Tibial artery (tissue), 4 donors: ENCODE measurements at places on chromosomes 7 and 10.

GRCh38 chr10:43160921-43161255, 22.6 kb downstream of the CSGALNACT2 start:
- DNase-seq, result no peak

DNA sequence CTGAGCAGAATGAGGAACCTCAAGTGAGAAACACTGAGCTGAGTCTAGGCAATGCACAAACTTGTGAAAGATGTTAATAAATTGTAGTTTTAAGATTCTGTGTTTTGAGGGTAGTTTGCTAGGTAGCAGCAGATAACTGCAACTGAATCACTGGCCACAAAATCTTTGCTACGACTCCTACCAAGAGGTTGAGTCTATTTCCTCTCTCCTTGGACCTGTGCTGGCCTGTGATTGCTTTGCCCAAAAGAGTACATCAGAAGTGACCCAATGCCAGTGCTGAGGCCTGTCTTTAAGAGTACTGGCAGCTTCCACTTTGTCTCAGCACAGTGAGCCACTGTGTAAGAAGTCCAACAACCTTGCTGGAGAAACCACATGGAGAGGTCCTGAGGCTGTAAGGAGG, 11.9 kb upstream of the TSPAN13 start:
- no peak for DNase-seq

GRCh38 chr10:14757394-14757793, 17.3 kb downstream of the FAM107B start:
- DNase-seq, result no peak

DNA sequence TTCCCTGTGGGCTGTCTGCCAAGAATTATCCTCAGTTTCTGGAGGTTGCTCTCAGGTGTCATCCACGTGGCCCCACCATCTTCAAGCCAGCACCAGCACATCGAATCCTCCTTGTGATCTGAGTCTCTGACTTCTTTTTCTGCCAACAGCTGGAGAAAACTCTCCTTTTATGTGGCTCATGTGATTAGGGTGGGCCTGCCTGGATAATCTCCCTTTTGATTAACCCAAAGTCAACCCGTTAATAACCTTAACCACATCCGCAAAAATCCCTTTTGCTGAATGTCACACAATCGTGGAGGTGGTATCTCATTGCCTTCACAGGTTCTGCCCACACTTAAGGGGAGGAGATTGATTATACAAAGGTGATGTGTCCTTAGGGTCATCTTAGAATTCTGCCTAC, 73.8 kb downstream of the LRGUK start:
- DNase-seq, result no peak

GRCh38 chr7:41792120-41792519, 89.2 kb upstream of the INHBA start:
- DNase-seq, result no peak

DNA sequence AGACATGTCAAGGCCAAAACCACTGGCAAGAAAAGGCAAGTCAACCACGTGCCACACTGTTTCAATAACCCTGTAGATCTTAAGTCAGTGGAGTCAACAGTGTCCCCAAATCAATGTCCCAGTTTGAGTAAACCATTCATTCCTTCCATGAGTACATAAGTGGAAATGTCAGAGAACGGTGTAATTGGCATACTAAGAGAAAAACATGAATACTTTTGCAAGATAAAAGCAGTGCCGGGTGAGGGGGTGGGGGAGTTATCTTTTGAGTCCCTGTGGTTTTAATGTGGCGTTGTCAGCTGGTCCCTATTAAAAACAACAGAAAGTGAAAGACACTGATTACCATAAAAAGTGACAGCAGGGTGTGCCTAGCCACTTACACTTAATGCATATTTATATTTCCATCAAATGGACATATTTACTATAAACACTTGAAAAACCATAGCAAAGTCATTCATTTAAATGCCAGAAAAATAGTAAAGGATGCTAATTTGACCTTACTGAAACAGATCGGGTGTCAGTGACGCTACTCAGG, 37.8 kb downstream of the RSU1 start:
- no peak for DNase-seq

- DNase-seq, result no peak
Measured at GRCh38 chr10:8262317-8262716, 207.8 kb downstream of the GATA3 start.

GRCh38 chr7:38138171-38138570, 39.9 kb upstream of the STARD3NL start:
- no peak for DNase-seq

DNA sequence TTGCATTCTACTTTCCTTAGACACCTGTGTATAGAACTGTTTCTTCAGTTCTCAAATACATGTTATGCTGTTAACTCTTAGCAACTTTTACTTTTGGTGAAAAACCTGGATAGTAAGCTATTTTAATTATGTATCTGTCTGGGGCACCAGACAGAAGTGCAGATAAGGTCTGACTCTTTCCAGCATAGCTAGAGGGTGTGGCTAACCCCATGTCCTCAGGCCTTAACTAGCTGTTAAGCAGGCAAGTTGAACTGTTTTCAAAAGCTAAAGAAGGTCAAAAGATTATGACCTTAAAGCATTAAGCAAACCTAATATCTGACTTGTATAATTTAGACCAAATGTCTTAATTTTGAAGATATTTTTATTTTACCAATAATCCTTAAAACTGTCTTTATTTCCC, 45.1 kb upstream of the INHBA start:
- DNase-seq, result no peak

- no peak for DNase-seq
Measured at GRCh38 chr10:88313878-88314277, 269.2 kb downstream of the RNLS start.

- no peak for DNase-seq
Measured at GRCh38 chr10:35398908-35399307, 62.6 kb downstream of the CCNY start.

- no peak for DNase-seq
Measured at GRCh38 chr7:88268858-88269257, 37.8 kb downstream of the STEAP4 start.

DNA sequence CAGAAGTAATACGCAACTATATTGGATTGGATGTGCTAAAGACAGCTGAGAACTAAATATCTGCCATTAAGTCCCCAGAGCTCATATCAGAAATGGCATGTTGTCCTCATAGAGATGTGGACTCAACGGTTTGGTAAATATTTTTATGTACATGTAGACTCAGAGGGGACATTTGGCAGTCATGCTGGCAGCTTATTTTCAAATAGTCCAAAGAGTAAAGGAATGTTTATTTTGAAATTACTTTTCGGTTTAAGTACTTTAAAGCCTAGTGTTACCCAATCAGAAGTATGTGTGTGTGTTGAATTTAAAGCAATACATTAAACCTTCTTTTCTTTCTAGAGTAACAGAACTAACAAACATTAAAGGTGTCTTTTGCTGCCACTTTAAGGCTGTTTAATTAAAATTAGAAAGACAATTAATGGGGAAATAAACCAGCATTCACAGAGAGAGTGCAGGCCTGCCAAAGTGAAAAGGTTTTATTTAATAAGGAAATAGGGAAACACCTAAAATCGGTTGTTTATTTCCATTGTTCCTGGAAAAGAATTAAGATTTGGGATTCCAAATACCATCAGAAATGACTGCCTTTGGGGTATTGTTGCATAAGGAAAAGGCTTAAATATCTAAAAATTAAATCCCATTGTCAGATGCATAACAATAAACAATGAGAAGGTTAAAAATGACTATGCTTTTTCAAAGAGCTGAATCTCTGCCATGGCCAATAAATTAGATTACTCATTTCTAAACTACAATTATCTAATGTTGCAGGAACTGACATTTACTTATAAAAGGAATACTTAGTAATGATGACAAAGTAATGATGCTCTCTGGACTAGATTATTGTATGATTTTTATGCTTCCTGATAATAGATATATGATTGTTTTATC, 113.4 kb upstream of the AHR start:
- no peak for DNase-seq

DNA sequence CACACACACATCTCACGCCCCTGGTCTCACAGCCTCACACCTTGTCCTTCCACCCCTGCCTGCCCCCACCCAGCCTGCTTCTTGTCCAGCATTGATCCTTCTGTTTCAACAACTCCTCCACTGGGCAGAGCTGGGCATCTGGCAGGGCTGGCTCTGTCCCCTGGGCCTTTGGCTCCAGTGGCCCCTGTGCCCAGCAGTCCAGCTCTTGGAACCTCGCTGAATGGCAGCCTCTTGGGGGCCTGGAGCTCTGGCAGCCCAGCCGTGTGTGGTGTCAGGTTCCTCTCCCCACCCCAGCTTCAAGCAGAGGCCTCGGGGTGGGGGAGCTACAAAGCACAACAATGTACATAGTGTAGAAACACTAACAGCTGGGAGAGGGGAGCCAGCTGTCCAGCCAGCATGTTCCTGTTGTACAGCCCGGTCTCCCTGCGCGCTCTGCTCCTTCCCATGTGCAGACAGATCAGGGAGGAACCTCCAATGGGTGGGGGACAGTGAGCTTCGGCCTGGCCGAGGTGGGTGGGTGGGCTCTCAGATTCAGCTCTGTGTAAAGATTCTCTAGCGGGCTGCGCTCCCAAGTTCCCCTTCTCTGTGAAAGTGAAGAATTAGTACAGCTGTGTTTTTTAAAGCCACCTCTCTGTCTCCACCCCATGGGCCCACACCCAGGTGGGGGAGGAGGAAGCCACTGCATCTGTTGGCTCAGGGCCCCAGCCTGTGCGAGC, 19.4 kb downstream of the ZMIZ2 start:
- peak; percentile 81 for DNase-seq

DNA sequence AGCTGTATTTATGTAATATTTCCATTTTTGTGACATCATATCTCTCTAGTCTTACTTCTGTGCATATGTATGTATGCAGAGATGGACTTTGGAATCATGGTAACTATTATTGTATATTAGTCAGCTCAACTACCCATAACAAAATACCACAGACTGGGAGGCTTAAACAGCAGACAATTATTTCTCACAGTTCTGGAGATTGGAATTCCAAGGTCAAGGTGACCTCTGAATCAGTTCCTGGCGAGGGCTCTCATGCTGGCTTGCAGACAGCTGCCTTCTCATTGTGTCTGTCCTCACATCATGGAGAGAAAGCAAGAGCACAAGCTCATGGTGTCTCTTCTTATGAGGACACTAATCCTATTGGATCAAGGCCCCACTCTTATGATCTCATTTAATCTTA, 79.1 kb downstream of the RAMP3 start:
- no peak for DNase-seq

- no peak for DNase-seq
Measured at GRCh38 chr10:14665865-14666857, 108.5 kb downstream of the FAM107B start.

- DNase-seq, result no peak
Measured at GRCh38 chr7:30352169-30352568, 67.8 kb downstream of the ZNRF2 start.

GRCh38 chr10:124010024-124010423, 83.4 kb downstream of the CHST15 start:
- DNase-seq, result peak; percentile 10

- DNase-seq, result peak; percentile 75
Measured at GRCh38 chr7:102425639-102426267, 7.6 kb upstream of the ORAI2 start.

- no peak for DNase-seq
Measured at GRCh38 chr10:3206511-3207157, 34.1 kb upstream of the PITRM1 start.

DNA sequence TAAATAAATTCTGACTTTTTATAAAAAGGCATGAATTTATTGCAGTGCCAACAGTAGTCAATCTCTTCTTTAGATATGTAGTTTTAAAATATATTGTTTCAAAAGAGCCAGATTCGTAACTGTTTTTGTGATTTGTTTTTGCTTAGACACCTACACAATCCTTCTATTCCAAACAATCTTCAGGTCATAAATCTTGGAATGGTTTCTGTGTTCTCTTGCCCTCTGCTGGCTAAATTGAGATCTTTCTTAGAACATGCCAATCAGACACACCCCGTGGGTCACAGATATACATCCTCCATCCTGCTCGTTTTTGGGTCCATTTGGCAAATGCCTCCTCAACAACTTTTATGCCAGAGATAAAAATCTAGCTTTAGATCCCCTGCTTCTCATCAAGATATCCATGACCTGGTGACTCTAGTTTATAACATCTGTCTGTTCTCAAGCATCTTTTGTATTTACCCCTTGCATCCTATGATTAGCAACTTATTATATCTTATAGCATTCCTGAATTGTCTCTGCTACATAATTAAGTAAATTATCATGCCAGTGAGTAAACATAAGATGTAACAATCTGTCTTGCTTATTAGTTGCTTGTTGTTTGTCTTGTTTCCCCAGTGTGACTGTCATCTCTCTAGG, 35.3 kb upstream of the IFRD1 start:
- DNase-seq, result no peak

- DNase-seq, result peak; percentile 10
Measured at GRCh38 chr10:71909399-71910083, 54.7 kb upstream of the CHST3 start.

DNA sequence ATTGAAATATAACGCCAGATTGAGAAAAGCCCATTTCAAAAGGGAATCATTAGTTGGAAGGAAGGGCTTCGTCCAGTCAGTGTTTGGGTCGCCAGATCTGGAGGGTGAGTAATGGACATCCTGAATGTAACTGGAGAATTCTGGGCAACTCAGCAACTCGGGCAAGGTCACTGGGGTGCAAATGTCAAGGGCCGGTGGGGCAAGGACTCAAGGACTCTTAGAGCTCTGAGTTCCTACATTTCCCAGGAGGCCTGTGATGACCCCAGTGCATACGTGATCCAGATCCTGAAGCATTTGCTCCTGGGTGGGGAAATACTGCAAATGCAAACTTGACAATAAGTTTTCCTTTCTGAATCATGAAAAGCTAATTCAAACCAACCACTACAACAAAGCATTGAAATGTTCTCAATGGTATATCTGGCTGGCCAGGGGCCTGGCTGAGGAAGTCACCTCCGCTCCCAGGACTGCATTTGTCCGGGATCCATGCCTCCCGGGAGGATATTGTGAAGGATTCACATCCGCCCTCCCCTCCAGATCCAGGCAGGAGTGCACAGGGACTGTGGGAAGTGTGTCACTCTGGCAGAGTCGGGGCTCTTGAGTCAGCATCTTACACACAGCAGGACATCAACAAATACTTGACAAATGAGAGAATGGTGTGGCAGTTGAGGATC, 164.0 kb downstream of the FANK1 start:
- DNase-seq, result no peak

DNA sequence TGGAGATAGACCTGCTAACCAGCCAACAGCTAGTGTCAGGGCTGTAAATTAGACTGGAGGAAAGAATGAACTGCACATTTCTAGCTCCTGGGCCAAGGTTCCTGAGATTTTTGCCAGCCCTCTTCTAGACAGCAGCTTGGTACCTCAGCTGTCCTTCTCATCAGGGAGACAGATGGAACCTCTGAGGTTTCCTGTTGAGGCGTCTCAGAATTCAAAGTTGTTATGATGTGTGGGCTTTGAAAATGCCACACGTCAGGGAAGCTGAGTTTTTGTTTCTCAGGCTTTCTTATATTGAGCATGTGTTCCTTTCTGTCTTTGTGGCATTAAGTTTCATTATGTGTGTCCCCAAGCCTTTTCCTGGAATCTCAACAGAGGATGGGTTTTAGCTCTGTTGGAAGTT, 736.6 kb downstream of the AUTS2 start:
- no peak for DNase-seq

DNA sequence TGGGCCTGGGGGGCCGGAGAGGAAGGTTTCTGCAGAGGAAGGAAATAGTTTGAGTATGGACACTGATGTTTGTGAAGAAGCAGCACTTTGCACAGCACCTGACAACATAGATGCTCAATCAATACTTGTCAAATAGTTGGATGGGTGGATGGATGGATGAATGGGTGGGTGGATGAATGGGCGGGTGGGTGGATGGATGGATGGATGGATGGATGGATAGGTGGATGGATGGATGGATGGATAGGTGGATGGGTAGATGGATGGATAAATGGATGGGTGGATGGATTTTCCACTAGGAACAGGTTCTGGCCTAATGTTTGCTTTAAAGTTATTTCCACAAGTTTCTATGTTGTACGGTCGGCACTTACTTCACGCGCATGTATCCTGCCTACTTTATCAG, 45.3 kb downstream of the COL17A1 start:
- no peak for DNase-seq
